ENCODE measurements at places on chromosomes 5 and 9.

GRCh38 chr5:123036391-123037103 is at the start of gene PPIC:
Gene PPIC (minus strand): TSS chr5:123036725. CDS start chr5:123036625, 100 bp downstream.
- peak; percentile 82 for DNase-seq

DNA sequence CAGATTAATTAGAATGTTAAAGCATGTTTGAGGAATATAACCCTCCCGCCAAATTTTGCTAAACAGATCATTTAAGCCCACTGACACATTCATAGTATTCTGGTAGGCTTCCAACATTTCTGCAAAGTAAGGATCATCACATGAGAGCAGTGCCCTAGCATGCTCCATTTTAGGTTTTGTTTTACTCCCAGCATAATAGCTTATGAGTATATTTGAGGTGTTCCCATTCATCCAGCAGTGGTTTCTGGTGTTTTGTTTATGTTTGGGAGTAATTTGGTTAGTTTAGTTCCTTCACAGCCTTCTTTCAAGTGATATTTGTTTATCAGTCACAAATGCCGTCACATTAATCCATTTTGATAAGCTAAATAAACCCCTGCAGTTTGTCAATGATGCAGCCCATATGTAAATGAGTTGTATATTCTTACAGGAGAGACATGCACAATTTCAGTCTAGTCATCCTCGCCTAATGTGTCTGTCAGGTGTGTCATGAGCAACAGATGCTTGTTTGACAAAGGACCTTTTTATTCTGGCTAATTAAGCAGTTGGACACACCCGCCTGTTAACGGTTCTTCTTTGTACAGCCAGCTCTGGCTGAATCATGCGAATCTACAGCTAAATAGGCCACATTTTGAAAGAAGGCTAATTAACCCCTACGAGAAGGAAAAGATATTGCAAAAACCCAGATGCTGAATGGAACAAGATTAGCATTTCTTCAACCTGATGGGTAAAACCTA is 124.4 kb downstream of the RFX3 start:
- no peak for DNase-seq

GRCh38 chr5:147393874-147394672 is 115.8 kb downstream of the DPYSL3 start:
- no peak for DNase-seq

DNA sequence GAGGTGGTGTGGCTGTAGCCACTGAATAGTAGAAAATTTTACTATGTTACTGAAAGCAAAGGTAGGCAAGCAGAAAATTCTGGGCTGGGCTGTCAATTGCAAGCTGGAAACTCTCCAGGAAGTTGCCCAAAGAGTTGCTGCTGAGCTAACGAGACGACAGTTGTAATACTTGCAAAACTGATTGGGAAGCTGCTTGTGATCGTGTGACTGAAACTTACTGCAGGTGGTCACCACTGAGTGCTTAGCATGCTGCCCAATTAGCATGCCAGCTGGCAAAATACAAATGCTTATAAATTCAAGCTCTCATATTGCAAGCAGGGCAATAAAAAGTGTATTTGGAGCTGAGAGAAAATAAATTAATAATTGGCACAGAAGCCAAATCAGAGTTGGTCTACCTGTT is 758.5 kb upstream of the EDIL3 start:
- DNase-seq: no peak

DNA sequence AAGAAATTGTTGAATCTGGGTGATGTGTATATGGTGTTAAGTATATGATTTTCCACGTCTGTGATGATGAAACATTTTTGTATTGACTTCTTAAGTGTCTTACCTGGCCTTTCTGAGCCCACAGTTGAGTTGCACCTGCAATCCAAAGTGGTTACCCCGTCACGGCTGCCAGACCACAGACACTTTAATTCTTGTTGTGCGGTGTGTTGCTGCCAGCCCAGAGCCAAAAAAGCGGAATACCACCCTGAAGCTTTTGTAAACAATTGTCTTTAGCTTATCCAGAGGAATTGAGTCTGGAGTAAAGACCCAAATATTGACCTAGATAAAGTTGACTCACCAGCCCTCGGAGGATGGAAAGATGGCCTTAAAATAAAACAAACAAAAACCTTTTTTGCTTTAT is 35.1 kb downstream of the MTAP start:
- no peak for DNase-seq

GRCh38 chr5:134905246-134905996 is 490 bp downstream of the PCBD2 start:
- no peak for DNase-seq

Measured in Caco-2 (cell line).